SJSA1 (cell line): ENCODE measurements at places on chromosomes 5 and 9.

- DNase-seq: no peak
Observed at GRCh38 chr5:124355928-124356327, 390.5 kb downstream of the ZNF608 start.

GRCh38 chr5:95519151-95519550 is 35.6 kb downstream of the SKIC3 start:
- DNase-seq: no peak

DNA sequence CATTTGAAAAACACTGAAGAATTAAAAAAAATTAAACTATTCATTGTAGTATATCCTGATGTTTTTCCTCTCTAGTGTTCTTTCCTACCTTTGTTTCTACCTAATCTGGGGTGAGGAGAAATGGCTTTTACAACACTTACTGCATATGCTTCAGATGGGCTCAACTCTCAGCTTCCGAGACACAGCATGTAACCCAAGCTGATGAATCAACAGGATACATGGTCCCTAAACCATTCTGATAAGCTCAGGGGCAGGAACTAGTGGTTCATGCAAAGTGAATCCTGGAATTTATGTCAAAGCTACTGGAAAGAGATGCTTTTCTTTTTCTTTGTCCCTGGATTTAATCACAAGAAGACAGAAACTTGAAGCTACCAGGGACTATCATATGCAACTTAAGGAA is 672.5 kb upstream of the RORB start:
- DNase-seq: no peak

DNA sequence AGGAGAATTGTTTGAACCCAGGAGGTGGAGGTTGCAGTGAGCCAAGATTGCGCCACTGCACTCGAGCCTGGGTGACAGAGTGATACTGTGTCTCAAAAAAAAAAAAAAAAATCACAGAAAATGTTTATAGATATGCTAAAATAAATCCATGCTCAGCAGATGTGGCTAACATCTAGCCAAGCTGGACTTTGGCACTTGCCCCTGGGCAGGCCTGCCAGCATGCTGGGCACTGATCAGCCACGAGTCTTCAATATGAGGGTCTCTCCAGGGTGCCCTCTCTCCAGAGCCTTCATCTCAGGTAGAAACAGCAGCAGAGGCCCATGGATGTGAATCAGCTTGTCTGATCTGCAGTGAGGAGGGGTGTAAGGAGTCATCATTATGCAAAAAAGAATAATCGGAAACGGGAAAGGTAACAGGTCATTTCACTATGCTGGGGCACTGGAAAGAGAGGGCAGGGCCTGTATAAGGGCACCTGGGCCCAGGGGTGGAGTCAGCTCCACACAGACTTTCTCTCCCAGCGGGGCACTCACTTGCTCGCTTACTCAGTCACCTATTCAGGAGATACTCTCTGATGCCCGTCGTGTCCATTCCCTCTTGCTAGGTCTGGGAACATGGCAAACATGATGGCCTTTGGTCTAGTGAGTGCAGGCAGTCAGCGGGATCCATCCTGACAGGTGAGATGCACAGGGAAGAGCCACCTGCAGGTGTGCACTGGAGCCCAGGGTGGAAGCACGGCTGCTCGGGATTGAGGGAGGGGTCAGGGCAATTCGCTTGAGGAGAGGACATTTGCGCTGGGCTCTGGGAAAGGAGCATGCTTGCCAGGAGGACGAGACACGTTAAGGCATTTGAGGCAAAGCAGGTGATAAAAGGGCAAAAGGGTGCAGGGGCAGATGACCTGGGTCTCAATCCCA is 17.1 kb downstream of the RNF44 start:
- no peak for DNase-seq

DNA sequence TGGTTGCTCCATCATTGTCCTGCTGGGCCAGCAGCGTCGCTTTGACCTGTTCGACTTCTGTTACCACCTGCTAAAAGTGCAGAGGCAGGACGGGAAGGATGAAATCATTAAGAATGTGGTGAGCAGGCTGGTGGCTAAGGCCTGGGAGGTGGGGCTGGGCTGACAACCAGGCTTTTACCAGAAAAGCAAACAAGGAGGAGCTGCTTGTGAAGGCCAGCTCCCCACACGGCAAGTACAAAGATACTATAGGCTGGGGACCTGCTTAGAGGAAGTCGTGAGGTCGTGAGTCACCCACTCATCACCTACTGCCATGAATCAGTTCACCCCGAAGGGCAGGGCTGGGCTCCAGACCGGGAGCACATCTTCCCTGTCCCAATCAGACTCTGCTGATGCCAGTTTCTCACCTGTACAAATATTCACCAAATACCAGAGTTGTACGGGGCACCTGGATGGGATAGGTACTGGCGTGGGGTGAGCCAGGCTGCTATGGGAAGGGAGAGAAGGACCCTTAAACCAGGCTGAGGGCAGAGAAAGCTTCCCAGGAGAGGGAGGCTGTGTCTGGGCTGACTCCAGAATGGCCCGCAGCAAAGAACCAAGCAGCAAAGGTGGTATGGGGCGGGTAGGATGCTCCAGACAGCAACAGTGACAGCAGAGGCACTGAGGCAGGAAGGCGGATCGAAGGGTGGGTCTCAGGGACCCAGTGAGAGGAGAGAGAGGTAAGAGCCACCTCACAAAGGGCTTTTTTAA is 69.3 kb upstream of the NIPAL4 start:
- DNase-seq: peak; percentile 96

DNA sequence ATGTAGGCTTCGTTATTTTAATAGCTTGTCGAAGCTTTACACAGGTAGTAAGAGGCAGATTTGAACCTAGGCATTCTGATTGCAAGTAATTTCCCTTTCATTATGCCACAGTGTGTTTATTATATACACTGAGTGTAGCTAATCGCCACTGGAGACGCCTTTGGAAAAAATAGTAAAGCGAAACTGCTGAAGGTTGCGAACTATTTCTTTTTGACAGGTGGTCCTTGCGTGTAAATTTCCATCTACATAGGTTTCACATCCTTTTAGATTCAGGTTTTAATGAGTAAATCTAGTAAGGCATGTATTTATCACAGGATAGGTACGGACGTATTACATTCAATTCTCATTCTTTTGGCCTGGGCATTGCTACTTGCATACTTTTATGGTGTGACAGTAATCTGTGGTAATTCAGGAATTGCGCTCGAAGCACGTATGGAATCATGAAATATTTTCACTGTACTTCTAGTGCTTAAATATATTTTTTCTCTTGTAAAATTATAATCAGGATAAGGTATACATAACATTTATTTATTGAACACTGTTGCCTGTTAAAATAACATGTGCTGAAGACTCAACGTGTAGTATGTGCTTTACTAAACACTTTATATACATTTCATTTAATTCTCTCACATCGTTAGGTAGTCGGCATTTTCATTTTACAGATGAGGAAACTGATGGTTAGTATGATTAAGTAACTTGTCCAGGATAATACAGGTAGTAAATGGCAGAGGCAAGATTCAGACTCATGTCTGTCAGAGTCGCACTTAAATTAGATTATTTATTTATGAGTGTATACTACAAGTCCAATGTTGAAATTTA is 1.8 kb downstream of the MARCHF6 start:
- DNase-seq: no peak

DNA sequence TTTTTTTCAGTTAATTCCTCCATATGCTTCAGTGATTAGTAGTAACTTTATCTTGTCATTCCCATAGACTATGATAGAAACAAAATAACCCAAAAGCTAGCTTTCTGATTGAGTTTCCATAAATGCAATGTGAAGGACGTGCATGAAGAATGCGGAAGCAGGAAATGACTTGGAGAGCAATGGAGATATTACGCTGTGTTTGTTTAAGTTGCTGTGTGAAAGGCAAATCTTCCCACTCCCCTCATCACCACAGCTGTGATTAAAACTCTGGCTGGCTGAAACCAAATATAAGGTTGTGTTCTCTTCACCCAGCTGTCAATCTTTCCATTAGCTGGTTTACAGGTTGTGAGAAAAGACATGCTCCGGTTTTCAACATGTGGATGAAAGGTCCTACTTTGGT is 83.9 kb downstream of the NR2F1-AS1 start:
- no peak for DNase-seq

GRCh38 chr5:176621661-176622079 is 8.7 kb downstream of the SNCB start:
- no peak for DNase-seq

GRCh38 chr9:120925535-120926396 is 830 bp downstream of the TRAF1 start:
- peak; percentile 88 for DNase-seq

DNA sequence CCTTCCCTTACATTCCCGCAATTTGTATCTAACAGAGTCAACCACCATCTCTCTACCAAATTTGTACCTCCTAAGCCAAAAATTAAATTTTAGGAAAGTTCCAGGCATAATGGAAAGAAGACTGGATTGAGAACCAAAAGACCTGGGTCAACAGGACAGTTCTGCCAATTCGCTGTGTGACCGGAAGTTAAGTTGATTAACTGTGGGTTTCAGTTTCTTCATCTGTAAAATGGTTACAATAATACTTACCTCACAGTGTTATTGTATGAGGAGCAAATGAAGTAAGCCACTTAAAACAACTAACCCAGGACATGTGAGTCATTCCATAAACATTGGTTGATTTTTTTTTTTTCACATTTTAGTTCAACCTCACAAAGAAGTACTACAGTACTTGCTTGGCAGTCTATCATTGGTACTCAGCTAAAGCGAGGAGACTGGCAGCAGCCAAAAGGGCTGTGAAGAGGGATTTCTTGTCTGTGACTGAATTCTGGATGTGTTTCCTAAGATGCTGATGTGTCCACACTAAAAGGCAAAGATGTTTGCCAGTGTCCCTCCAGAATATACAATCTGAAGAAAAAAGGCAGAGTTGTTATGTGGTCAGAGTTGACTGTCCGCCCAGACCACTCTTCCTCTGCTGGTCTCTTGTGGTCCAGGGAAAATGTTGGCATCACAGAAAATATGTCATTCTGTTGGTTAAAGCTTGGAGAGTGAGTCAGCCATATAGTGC is 198.6 kb downstream of the TLE1 start:
- DNase-seq: peak; percentile 56

DNA sequence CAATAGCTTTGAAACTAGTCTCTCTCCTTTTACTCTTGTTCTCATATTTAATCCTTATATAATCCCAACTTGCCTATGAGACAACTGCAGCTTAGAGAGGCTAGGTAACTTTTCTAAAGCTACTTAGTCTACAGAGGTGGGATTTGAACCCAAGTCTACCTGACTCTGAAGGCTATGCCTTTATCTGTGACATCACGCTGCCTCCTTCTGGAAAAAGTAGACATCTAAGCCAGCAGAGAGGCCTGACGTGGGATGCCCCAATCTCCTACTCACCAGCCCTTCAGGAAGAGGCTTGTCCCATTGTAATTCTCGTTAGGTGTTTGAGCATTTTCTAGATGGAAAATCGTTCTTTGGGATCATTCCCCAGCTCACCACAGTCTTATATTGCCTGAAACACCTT is 167.5 kb downstream of the HSPA4 start:
- no peak for DNase-seq
